ENCODE measurements at places on chromosomes 5 and 9.

- DNase-seq = peak; percentile 26
These were observed 77.0 kb upstream of the ZSWIM6 start for GRCh38 chr5:61254969-61255555.

- no peak for DNase-seq
These were observed 968.6 kb downstream of the TLE4 start for GRCh38 chr9:80540387-80540786.

DNA sequence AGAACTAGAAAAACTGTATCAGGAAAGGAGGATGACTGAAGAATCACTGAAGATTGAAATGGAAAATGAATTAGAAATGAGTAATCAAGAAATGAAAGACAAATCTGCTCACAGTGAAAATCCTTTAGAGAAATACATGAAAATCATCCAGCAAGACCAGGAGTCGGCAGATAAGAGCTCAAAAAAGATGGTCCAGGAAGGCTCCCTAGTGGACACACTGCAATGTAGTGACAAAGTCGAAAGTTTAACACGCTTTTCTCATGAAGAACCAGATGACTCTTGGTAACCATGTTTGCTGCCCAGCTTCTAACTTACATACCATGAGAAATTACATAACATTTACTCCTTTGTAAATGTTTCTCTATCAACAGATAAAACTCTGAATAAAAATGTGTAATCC is 37.1 kb downstream of the CPLANE1 start:
- no peak for DNase-seq

DNA sequence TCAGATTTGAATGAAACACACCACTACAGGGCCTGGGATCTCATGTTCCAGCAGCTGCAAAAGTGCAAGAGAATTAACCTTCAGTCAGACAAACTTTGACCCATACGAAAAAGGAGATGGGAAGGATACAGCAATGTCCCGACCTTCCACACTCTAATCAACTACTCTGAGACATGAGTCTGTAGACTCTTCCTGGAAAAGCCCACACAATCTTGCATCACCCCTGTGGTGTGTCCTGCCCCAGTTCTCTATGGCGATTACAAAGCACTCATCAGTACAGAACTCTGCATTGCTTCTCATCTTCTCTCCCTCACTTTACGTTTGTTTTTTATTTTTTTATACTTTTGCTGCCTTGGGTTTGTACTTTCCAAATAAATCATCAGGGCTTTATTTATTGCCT is 241.0 kb upstream of the KIF2A start:
- DNase-seq = no peak
